ENCODE measurements at places on chromosomes 11 and 22.

GRCh38 chr11:32847511-32847910 lies 17.8 kb downstream of the PRRG4 start:
- DNase-seq, result no peak

GRCh38 chr11:102564110-102564509 lies 33.6 kb upstream of the MMP7 start:
- no peak for DNase-seq

DNA sequence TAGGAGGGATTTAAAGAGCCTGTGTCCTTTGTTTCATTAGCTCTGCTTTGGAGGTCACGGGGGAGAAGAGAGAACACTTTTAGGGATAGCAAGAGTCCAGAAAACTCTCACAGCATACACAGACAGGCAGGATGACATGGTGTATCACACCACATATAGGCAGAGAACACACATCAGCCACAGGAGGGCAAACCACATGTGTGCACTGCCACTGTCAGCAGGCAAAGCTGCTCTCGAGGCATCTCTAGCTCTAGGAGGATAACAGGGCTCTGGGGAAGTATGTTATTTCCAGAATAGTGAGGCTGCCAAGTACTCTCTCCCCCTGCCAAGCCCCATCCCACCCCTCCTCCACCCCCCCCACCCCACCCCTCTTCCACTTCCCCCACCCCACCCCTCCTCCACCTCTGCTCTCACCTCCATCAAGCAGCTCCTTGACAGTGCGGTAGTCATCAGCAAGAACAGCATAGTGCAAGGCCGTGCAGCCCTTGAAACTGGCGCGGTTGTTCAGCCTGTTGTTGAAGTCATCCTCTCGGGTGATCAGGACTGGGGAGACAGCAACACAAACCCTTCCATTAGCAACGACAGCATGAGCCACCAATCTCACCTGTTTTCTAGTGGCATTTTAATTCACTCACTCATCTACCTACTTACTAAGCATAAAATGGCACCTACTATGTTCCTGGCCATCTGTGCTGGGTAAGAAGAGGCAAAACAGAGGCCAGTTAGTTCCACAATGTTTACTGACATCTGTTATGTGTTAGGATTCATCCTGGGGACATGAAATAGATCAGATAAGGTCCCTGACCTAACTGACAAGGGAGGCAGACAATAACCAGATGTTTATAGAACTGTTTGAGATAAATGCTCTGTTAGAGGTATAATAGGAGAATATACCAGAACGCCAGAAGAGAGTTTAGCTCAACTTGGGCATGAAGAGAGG lies 75.6 kb downstream of the CLPB start:
- DNase-seq, result no peak

- no peak for DNase-seq
Observed at GRCh38 chr11:119416606-119417580, 6.1 kb downstream of the THY1 start.

DNA sequence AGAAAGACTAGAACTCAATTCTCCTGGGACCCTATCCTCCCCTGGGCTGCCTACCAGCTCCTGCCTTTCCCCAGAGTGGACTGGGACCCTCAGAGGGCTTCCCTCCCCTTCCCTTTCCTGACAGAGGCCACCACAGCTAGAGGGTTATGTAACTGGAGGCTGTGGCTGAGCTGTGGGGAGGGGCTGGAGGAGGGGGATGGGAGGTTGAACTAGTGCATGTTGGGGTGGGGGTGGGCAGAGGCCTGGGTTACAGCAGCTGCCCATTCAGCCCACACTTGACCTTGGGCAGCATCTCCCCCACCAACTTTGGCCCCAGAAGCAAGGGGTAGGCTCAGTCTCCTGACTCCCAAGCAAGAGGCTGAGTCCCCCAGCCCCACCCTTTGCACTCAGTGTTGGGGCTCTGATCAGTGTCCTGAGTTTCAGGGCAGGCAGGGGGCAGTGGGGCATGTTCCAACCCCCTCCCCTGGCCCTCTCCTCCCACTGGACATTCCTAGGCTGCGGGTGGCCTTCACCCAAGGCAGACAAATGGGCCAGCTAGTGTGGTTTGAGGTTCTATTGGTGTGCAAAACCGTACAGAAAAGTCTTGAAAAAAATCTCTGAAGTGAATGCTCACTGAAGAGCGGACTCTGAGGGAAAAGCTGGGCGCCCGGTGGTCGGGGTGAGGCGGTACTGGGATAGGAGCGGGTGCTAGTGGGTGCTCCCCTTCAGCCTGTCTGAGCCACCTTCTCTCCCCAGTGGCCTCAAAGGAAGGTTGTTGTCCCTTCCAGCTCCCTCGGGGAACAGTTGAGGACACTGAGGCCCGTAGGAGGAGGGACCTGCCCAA lies 3.8 kb downstream of the KCNC1 start:
- DNase-seq, result no peak

Measured in CD4-positive, alpha-beta T cell treated with Interleukin-17A for 1 hour (primary cell).